ENCODE measurements at places on chromosomes 2 and 18.
A peak's percentile ranks its signal among the peaks of the same experiment; 100 is the strongest.

GRCh38 chr2:25558262-25558661 lies 115.1 kb downstream of the DTNB start:
- peak; percentile 78 for ATAC-seq

GRCh38 chr2:145356056-145356455 lies 836.1 kb upstream of the ZEB2 start:
- no peak for ATAC-seq

DNA sequence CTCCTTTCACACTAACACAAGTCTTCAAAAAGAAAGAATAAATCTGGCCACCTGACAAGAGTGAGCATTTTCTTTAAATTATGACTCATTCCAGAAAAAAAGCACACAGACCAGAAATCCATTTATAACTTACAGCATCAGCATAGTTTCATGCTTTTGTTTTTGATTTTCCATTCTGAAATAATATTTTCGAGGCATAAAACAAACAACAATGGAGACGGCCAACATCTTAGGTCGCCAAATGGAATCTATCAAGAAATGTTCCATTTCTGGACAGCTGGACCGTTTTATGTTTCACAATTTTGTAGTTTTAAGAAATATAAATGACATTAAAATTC lies 165.4 kb upstream of the ZFP36L2 start:
- ATAC-seq = peak; percentile 70

DNA sequence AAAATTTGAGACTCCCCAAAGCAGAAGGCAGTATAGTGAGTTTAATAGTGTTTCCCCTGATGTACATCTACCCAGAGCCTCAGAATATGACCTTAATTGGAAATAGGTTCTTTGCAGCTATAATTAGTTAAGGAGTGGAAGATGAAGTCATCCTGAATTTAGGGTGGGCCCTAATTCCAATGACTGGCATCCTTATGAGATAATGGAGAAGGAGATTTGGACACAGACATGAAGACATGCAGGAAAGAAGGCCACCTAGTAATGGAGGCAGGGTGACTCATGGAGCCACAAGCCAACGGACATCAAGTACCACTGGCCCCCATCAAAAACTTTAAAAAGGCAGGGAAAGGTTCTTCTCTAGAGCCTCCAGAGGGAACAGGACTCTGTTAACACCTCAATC lies 308.9 kb downstream of the TXNL1 start:
- ATAC-seq = no peak

DNA sequence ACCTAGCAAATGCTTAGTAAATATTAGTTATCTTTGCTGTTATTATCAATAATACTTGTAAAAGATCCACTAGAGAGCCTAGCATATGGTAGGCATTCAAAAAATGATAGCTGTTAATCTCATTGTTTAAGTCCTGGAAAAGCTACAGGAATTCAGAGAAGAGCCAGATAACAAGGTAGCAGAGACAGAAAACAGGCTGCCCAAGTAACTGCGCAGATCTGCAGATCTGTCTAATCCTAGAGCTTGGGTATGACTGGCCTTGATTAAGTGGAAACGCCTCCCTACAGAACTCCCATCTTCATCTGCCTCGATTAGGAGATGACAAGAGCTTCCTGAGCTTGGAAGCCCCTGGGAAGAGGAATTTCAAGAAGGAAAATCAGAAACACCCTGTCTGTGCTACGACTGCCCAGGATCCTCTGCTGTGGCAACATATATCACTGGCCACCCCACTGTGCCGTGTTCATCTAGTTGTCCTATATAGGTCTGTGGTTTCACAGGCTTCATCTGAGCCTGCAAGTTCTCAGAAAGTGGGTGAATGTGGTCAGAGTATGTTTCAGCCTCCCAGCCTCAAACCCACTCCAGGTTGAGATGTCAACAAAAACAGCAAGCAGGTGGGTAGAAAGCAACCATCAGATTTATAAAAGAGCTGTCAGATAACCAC lies 151.5 kb upstream of the PKDCC start:
- peak; percentile 30 for ATAC-seq

DNA sequence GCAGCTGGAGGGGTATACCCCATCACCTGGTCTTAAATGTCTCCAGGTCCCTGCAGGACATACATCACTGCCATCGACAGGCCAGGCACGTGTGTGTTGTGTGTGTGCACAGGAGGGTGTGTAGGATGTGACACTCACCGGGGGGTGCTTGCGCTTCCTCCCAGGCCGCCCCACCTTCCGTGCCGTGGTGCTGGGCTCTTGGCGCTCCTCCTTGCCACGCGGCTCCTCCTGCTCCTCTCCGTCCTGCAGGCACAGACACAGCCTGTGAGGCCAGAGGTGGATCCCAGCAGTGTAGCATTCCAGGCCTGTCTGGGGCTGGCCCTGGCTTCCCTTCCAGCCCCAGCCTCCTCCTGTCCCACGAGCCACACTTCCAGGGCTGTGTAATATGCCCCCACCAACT lies 41.7 kb downstream of the DNMT3A start:
- ATAC-seq = no peak

GRCh38 chr2:231133365-231134099 lies 8.7 kb upstream of the HTR2B start:
- no peak for ATAC-seq

Measured in SK-N-SH treated with all-trans-retinoic acid at 6 μM for 48 hours (cell line).